ENCODE measurements at places on chromosomes 12 and 14. TPM values are rescaled to one million over a fixed set of nuclear protein-coding genes. Genes with fewer than 3 reads are reported as not detected.

Gene B4GALNT3
- total RNA-seq: 0.44 TPM

Gene AQP2
- total RNA-seq: not detected

Gene PPP1R1A
- 0.15 TPM for total RNA-seq

DNA sequence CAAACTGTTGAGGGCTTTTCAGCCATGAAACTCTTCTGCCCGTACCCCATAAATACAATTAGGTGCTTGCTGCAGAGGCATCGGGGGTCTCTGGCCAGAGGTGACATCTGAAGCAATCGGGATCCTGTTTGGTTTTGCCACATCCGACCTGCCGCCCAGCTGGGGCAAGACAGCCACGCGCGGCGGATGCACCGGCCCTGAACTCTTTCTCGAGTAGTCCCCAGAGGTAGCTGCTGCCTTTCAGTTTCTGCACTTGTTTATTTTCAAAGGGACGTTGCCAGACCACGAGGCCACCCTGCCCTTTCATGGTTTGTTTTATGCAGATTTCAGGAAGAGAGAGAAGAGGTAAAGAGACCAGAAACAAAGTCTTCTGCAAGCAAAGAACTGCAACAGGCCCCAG, 10.6 kb upstream of the MLXIP start:
- no peak for DNase-seq

Gene ADAMTS20
- total RNA-seq: not detected

Gene ZNF268
- total RNA-seq: 35.6 TPM

Gene ZFHX2
- total RNA-seq: 0.93 TPM

DNA sequence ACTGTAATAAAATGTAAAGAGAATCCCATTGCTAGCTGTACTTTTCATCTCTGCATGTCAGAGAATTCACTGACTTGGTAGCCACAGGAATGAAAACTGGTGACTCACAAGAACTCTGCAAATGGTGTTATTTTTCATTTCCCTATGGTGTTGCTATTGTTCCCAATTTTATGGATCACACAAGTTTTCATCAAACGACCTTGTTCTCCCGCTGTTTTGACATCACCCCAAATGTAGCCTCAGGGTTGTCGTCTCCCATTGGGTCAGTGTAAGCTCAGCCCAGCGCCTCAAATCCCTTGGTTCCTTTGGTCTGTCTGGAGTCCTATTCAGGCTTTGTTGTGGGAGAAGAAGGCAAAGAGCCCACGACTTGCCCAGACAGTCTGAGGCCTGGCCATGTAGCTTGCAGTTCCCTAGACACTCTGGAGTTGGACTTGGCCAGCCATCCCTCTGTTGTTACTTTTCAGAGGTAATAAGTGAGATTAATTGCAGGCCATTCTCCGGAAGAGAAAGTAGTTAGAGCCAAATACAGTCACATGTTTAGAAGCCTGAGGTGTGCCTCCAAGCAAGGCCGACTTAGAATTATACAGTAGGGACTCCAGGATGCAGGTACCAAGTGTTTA, 159.2 kb downstream of the TGFB3 start:
- no peak for DNase-seq

Gene DDX55
- 20.6 TPM for total RNA-seq

- DNase-seq: no peak
These were observed 95.1 kb upstream of the COCH start for GRCh38 chr14:30779210-30779609.

DNA sequence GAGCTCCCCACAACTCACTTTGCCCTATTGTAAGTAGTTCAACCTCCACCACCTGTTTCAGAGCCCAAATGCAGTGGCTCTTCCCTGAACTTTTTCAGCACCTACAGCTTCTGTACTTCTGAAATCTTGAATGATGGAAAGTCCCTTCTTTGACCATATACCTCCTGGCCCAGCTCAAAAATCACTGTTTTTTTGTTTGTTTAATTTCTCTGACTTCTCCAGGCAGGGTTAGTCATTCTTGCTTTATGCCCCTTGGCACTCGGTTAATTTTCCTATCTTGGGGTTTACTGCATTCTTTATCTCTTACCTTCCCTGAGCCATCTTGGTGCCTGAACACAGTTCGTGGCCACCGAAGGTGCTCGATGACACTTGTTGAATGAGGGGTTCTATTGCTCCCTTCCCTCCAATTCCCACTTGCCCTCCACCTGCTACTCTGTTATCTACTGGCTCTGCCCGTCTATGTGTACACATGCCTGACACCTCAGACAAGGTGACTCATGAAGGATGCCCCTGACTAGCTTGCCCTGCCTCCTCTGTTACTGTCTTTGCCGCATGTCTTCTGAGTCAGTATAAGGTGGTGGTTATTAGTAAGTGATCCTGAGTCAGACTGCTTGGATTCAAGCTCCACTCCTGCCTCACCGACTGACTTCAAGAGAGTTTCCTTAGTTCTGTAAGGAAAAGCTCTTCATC, 4.4 kb downstream of the AMHR2 start:
- no peak for DNase-seq

DNA sequence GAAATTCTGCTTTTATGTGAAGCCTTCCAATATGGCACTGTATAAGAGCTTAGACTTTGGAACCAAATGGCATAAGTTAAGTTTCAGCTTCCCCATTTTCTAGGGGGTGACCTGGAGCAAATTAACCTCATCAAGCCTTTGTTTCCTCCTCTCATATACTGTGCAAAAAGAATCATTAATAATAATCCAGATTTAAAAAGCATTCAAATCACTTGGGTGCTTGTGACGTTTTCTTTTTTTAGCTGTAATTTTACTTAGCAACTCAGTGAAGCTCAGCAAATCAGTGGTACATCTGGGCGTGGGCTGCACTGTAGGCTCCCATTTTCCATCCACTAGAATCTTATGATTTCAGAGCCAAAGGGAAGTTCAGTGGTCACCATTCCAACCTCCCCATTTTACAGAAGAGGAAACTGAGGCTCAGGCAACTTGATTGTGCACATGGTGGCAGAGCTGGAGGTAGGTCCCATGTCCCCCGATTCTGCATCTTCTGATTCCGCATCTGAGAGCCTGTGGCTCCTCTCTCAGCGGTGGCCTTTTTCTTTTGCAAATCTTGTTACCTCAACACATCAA, 131.2 kb downstream of the SNAPC1 start:
- no peak for DNase-seq

Gene EPYC
- not detected for total RNA-seq

GRCh38 chr12:124906606-124907261, 7.7 kb downstream of the UBC start:
- DNase-seq: peak; percentile 94

Gene SIX1
- total RNA-seq: 7.5 TPM

DNA sequence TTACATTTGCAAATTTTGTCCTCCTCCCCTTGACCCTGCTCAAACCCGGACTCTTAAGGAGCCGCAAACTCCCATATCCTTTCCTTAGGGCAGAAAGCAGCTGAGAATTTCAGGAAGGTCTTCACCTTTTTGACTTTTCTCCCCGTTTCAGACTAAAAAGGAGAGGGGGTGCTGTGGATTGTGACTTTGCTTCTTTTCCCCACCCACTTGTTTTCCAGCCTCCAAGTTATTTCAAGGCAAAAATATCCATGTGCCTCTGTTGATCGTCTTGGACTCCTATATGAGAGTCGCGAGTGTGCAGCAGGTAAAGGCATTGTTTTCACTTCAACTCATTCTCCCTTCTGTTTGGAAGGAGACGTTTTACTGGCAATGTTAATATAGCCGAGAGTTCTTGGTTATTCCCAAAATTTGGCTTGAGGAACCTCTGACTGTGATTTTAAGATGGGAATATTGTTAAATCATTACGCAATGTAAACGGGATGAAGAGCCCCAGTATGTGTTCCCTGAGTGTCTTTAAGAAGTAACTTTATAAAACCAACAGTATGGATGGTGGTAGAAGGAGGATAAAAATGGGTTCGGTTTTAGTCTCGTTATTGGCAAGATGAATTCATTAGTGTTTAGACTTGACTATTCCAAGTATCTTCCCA, 663 bp downstream of the LRRK2 start:
- no peak for DNase-seq

- no peak for DNase-seq
These were observed 1064.1 kb upstream of the FLRT2 start for GRCh38 chr14:84465880-84466279.

Gene ITPK1
- 36.3 TPM for total RNA-seq

GRCh38 chr12:127237151-127237550, 1029.8 kb upstream of the TMEM132C start:
- DNase-seq: no peak

GRCh38 chr14:70981000-70981952, 74.0 kb downstream of the PCNX1 start:
- DNase-seq: no peak

Gene NTN4
- 211 TPM for total RNA-seq

GRCh38 chr12:68119724-68120211, 39.8 kb downstream of the IFNG start:
- no peak for DNase-seq

Gene SPIC
- not detected for total RNA-seq

- no peak for DNase-seq
These were observed 250.1 kb downstream of the APAF1 start for GRCh38 chr12:98895086-98895651.

- DNase-seq: no peak
These were observed 14.1 kb upstream of the AMN1 start for GRCh38 chr12:31742891-31743290.

DNA sequence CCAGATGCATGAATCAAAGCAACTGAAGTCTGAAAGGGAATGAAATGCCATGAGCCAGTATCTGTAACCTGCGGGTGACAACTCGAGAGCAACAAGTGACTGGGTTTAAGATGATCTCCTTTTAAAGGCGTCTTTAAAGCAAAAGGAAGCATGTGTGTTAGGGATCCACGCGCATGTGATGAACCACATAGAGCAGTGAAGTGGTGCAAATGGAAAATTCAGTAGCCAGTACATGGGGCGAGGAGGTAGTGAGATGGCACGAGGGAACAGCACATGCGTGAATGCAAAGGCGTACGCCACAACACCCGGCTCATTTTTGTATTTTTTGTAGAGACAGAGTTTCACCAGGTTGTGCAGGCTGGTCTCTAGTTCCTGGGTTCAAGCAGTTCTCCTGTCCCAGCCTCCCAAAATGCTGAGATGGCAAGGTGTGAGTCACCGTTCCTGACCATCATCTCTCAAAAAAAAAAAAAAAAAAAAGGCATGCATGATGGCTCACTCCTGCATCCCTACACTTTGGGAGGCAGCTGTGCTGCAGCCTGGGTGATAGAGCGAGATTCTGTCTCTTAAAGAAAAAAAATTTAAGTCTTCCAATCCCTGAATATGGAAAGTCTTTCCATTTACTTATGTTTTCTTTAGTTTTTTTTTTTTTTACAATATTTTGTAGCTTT, 24.6 kb upstream of the BCL7A start:
- DNase-seq: no peak

Data from glomerular endothelial cell (primary cell).